ENCODE measurements at places on chromosomes 6 and 20.
A peak's percentile ranks its signal among the peaks of the same experiment; 100 is the strongest.

DNA sequence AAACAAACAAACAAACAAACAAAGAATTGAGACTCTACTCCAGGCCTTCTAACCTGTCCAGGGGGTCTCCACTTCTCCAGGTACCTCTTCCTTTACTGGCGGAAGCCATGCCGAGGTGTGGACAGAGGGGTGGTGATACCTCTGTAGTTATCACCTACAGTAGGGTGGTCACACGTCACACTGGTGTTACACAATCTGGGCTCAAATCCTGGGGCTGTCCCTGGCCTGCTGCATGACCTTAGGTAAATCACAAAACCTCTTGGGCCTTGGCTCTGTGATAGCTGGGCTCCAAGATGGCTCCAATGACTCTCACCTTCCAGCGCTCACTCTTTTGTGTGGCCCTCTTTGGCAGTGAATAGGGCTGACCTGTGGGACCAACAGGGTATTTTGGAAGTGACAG, 76.8 kb upstream of the ZNFX1 start:
- DNase-seq = no peak

- no peak for DNase-seq
These were observed 105.6 kb upstream of the RNF24 start for GRCh38 chr20:4120921-4121321.

DNA sequence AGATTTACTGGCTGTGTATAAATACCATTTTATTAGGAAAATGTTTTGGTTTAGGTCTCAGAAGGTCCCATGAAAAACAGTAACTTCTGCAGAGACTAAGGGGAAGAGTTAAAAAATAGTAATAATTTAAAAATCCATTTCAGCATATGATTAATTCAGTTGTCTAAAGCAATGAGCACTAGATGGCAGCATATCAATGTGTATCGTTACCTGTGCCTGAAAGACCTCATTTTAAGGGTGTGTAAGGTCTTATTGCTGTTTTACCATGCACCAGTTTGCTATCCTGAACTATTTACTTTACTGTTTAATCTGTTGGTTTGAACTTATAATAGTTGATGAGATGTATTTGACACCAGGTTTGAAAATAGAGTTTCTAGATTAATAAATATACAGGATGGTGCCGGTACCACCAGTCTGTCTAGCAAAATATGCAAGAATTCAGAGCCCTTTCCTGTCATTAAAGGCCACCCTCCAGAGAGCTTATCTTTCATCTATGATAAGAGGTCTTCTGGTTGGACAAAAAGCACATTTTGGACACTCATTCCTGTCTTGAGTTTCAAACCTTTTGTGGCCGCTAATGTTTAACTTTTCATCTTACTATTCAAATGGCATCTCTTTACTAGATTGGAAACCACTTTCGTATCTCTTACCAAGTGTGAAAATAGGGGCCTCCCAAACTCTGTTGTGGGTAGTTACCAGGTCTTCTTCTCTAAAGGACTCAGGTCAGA, 8.9 kb upstream of the AHI1 start:
- no peak for DNase-seq

- DNase-seq = no peak
These were observed 255.1 kb upstream of the NOX3 start for GRCh38 chr6:155710704-155711103.

DNA sequence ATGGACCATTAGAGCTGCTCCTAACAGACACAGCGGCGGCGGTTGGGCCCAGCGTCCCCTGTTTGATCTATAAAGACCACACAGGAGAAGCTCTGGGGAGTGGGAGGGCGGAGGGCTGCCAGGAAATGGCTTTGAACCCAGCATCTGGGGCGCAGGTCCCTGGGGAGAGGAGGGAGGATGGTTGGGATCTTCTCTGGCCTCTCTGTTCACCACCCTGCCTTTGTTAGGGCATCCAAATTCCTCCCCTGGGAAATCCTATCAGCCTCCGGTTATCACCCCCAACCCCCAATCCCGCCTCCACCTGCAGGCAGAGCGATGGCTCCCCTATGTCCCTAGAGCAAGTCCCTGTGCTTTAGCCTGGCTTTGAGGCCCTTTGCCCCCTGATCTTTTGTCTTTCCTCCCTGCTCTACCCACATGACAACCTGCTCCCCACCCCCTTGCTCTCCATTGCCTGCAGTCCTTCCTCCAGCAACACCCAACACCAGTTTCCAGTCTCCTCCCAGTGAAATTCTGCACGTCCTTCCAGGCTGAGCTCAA, 7.1 kb downstream of the XKR7 start:
- no peak for DNase-seq

- no peak for DNase-seq
These were observed 77.3 kb downstream of the TRMT11 start for GRCh38 chr6:126063512-126064146.

- no peak for DNase-seq
These were observed 24.8 kb downstream of the BACH2 start for GRCh38 chr6:90271831-90272230.

- DNase-seq = no peak
These were observed 61.5 kb downstream of the TFAP2C start for GRCh38 chr20:56690531-56691175.

GRCh38 chr6:45084257-45084656, 243.9 kb upstream of the RUNX2 start:
- DNase-seq = no peak

GRCh38 chr6:31652925-31653724, 664 bp upstream of the BAG6 start:
- DNase-seq = peak; percentile 94

- DNase-seq = peak; percentile 38
These were observed 1.4 kb upstream of the TSPYL4 start for GRCh38 chr6:116255246-116255800.

GRCh38 chr20:48460681-48461080, 367.1 kb downstream of the PREX1 start:
- no peak for DNase-seq

DNA sequence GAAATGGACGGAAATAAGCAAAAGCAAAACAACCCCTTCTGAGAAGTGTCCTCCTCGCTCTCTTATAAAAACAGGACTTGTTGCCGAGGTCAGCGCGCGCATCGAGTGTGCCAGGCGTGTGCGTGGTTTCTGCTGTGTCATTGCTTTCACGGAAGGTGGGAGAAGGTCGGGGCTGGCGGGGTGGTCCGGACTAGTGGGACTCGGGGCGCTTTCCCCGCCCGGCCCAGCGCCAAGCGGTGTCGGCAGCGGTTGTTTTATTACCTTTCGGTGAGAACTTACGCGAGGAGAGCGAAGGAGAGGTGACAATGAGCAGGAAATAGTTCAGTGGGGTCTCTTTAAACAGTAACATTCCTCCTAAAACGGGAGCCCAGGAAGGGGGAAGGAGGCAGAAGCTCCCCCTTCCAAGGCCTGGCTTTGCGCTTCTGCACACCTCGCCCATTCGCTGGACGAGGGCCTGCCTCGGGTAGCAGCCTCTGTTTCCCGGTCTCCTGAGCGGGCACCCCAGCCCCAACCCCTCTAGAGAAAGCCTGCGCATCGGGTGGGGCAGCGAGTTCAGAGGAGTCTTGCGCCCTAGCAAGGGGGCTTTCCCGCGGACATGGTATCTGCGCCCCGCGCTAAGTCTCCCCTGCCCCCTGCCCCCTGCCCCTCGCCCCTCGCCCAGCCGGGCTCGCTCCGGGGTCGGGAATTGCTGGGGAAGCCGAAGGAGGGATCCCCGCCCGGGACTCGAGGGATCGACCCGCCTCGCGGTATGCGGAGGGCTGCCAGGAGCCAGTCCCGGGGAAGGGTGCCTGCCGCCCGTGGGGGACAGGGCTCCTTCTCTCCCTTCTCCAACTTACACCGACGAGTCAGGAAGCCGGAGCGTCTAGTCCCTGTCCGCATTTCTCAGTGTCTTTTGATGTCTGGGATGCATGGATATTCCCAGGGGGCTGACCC, 1.2 kb upstream of the TBXT start:
- no peak for DNase-seq

DNA sequence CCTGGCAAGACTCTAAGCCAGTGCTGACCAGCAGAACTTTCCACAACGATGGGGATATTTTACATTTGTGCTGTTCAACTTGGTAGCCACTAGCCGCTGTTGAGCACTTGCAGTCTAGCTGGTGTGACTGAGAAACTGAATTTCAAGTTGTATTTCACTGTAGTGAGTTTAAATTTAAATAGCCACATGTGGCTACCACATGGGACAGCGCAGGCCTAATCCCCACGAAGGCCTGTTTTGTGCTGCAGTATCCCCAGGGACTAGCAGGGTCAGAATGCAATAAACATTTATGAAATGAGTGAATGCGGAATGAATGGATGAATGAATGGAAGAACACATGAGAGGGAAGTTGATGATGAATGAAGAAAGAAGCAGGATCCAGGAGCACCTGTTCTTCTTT, 115.8 kb downstream of the TRERF1 start:
- no peak for DNase-seq

GRCh38 chr20:43968341-43969000, 53.8 kb downstream of the TOX2 start:
- DNase-seq = no peak

DNA sequence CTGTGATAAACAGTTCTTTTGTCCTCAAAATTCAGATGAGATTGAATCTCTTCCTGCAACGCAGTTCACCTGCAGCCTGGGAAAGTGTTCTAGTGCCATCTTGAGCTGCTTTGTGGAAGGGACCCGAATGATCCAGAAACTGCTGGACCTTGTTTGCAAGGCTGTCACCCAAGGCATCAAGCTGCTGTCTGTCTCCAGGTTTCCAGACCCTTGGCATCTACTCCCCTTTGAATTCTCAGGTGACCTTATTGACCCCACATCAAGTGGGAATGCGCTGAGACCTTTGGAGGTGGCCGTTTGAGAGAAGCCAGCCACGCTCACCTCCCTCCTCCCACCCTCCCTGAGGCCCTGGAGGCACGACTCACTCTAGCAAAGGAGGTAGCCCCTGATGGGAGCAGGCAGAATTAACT, 112.5 kb downstream of the EDN3 start:
- no peak for DNase-seq

GRCh38 chr6:15152700-15153099, 93.2 kb upstream of the JARID2 start:
- no peak for DNase-seq

DNA sequence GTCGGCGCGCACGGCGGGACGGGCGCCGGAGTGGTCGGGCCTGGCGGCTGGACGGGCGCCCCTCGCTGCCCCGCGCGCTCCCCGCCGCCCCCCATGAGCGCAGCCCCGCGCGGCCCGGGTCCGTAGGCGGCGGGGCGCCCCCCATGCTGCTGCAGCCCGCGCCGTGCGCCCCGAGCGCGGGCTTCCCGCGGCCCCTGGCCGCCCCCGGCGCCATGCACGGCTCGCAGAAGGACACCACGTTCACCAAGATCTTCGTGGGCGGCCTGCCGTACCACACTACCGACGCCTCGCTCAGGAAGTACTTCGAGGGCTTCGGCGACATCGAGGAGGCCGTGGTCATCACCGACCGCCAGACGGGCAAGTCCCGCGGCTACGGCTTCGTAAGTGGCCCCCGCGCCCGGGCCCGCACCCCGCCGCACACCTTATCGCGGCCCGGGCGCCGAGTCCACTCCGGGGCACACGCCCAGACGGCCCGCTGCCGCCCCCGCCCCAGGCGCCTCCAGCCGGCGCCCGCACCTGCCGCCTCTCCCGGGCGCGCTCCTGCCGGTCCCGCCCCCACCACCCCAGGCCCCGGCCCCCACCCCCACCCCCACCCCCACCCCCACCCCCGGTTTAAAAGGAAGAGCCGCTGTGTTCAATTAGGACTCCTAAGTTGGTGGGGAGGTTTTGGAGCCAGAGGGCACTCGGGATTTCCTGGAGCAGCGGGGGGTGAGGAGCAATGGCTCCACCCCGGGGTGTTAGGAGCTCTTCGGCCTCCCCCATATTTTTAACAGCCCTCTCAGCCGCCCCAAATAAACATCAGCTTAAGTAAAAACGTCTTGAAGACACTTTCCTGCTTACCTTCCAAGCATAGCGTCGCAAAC, 474 bp downstream of the RBM38 start:
- DNase-seq = no peak

- DNase-seq = peak; percentile 78
These were observed 13.4 kb upstream of the FOXC1 start for GRCh38 chr6:1596088-1596852.

GRCh38 chr20:58702859-58703648, 10.5 kb downstream of the NPEPL1 start:
- no peak for DNase-seq

DNA sequence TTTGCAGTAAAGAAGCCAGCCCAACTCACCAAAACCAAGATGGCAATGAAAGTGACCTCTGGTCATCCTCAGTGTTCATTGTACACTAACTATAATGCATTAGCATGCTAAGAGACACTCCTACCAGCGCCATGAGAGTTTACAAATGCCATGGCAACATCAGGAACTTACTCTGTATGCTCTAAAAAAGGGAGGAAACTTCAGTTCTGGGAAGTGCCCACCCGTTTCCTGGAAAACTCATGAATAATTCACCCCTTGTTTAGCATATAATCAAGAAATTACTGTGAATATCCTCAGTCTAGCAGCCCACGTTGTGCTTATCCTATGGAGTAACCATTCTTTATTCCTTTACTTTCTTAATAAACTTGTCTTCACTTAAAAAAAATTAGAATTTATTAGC, 19.4 kb upstream of the TRERF1 start:
- no peak for DNase-seq

DNA sequence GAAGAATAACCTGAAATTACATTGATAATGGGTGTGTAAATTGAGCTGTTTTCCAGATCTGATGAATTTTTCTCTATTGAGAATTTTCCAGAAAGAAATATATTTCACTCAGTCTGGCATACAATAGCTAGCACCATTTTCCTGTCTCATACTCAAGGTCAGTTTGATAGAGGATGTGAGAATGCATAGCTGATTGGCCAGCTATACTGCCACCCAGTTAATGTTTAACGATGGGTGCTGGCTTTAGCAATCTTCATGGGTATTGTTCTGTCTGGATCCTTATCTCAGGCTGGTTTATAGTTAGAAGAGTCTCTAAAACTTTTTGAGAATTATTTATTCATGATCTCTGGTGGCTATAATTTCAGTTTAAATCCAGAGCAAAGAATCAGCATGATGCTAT, 147.4 kb downstream of the HDGFL1 start:
- no peak for DNase-seq

DNA sequence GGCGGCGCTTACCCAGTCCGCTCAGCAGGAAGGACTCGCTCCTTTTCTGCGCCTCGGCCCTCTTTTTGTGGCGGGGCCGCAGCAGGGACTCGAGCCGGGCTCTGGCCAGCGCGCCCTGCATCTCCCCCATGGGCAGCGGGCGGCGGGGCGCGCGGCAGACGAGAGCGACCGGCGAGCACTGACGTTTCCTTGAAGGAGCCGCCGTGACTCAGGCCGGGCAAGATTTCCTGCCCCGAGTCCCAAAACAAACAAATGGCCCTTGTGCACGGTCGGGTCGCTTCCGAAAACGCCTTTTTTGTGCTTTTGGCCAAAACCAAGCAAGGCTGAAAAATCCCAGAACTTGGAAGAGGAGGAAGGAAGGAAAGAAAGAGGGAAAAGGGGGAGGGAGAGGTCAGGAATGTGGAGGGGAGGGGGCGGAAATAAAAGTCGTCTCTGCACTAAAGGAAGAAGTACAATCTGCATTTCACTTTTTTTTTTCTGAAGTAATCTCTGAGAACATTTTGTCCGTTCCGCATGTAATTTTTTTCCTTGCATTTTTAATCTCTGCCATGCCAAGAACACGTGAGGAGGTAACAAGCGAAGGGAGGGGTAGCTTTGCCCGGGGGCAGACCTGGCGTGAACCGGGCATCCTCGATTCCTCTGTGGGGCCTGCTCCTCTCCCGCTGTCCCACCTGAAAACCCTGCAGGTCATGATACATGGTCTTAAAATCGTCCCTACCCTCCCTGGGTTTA, 123.3 kb upstream of the SLC2A12 start:
- DNase-seq = peak; percentile 67
